ENCODE measurements at places on chromosomes 5 and 9.

- peak; percentile 83 for DNase-seq
Observed at GRCh38 chr5:132225165-132226032, 2.3 kb downstream of the P4HA2 start.

DNA sequence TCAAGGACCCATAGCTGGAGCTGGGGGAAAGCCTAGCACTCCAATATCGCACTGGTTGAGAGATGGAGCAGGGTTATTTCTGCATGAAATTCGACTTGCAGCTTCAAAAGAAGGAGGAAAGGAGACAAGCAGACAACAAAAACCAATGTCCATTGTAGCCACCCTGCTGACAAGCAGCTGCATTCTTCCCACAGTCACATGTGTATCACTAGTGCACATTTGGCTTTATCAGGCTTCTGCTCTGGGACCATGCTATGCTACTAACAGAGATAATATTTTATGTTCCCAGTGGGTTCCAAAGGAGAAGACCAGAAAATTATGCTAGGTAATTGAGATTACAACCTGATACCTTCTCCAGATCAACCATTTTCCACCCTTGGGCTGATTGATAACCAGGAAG is 59.7 kb downstream of the MFAP3 start:
- no peak for DNase-seq

- no peak for DNase-seq
Observed at GRCh38 chr5:82811490-82811889, 265.7 kb downstream of the TMEM167A start.

GRCh38 chr5:176700239-176700847 is 53.1 kb downstream of the TSPAN17 start:
- no peak for DNase-seq

DNA sequence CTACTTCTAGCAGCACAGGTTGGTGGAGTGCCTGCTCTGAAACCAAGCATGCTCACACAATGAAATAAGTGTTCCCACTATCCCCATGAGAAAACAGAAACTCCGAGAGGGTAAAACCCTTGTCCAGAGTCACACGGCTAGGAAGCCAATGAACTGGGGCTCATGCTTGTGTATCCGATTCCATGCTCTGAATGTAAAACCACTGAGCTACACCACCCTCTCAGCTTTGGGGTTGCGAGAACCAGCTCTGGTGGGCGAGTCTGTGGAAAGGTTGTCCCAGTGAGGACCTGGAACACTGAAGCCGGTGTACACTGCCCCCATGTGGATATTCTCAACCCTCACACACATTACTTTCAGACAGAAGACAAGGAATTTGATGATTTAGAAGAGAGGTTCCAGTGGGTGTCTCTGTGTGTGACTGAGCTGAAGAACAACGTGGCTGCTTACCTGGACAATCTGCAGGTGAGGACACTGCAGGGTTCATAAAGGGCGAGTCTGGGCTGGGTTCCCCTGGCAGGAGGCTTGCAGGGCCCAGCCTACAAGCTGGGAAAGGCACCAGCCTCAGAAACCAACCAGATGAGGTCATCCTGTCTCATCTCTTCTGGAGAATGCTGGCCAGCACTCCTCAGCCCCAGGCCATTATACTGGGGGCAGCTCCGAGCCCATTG is 37.4 kb downstream of the ARHGEF37 start:
- DNase-seq, result no peak

DNA sequence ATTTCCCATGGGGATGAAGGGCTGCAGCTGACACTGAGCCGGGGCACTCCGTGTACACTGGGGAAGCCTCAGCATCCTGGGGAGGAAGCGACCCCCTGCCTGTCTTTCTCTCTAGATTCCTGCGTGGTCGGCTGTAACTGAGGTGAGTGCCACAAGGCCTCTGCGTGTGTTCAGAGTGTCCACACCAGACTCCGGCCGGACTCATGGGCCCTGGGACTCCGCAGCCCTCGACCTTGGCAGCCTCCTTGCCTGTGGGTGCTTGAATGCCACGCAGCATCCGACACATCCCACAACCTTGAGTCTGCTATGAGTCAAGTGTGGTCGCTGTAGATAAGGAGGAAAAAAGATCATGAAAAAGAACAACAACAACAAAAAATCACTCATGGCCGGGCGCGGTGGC is 23.4 kb downstream of the PAEP start:
- no peak for DNase-seq

DNA sequence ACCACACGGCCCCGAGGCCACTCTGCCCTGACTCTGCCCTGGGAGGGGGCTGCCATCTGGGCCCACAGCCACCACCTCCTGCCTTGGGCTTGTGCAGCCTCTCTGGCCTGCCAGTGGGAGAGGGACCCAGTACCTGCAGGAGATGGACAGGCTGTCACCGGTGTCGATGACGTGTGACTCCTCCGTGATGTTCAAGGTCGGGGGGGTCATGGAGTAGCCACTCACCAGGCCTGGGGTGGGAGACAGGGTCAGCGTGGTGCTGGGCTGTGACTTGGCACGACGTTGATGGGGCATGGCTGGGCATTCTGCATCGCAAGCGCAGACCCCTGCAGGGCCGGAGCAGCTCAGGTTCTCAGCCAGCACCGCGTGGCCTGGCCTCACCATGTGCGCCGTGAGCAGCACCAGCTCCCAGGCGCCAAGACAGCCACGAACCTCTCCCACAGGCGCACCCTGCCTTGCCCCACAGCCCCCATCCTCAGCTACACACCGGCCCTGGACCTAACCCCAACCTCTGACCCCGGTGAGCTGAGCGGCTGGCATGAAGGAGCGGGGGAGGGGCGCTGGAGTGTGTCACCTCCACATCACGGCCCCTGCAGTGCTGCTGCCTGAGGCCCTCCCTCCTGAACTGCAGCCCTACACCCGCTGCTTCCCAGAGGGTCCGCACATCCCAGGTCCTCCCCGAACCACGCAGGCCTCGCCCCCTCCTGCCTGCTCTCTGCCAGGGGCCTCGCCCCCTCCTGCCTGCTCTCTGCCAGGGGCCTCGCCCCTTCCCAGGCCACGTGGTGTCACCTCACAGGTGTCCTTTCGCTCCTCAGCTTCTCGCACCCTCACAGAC is 17.6 kb downstream of the FLT4 start:
- no peak for DNase-seq

- DNase-seq, result peak; percentile 11
Observed at GRCh38 chr5:114412510-114413171, 50.8 kb downstream of the KCNN2 start.

DNA sequence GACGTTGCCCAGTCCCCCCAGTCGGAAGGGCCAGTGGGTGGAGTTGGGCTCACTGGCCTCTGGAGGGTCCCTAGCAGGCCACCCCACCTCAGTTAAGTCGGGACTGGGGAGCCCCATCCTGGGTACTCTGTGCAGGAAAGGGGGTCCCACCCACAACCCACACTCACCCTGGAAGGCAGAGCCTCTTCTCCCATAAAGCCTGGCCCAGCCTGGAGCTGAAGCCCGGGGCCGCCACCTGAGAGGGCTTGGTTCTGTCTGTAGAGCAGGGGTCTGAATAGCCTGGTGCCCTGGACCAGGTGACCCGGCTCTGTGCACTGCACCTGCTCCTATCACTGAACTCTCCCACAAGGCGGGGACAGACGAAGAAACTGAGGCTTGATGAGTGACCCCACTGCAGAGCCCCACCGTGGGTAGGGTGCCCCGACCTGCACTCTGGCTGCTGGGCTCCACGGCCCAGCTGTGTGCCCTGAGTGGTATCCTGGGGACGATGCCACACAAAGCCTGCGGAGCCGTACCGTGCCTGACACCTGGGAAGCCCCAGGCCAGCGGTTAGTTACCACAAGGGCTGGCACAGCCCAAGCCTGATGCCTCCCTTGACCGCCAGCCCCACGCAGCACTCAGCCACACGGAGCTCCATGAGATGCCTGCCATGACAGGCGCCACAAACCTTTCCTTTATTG is 7.3 kb downstream of the PTGES2 start:
- no peak for DNase-seq

DNA sequence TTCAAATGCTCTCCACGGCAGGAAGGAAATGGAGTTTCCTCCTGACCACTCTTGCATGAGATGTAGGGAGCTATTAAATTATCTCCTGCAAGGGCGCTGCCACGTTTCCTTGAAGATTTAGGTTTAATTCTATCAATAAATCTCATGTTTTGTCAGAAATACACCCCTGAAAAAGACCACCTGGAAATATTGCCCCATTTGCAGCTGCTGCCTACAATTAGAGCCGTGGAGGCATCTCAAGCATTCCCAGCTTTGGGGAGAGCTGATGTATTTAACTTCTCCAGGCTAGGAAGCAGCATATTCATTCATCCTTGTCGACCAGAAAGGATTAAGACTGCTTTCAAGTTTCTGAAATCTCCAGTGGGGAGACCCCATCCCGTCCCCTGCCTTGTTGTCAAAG is 40.5 kb downstream of the CCNJL start:
- DNase-seq, result no peak

DNA sequence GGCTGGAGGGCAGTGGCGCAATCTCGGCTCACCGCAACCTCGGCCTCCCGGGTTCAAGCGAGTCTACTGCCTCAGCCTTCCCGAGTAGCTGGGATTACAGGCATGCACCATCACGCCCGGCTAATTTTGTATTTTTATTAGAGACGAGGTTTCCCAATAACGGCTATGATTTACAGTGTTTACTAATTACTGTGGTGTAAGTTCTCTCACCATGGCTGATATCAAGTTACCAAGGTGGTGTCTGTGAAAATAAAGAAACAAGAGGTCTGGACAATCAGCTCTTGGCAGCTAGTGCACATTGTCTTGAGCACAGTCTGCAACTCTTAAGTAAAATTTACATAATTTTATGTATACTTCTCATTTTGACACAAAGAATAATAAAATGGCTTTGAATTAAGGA is 385.5 kb upstream of the COX7C start:
- DNase-seq, result no peak

GRCh38 chr9:95284162-95285080 is 33.1 kb downstream of the FANCC start:
- DNase-seq, result peak; percentile 71

GRCh38 chr9:113525831-113526230 is 62.3 kb downstream of the RGS3 start:
- DNase-seq, result no peak

DNA sequence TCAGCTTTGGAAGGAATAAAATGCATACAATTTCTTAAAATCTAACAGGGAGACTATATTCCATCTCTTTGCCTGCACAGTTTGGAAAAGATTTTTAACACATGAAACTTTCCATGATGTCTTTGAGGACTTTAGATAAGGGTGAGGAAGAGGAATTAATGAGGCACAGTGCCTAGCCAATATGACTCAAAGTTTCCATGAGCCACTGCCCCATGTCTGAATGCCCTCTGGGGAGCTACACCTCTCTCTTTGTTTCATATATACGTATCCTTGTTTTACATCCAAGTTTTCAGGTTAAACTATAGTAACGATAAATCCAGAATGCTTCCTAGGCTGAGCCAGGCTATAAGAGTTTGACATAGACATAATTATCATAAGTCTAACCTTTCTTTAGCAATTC is 349.3 kb upstream of the TLE4 start:
- DNase-seq, result no peak

- no peak for DNase-seq
Observed at GRCh38 chr5:93226202-93226735, 354.8 kb downstream of the NR2F1-AS1 start.

- no peak for DNase-seq
Observed at GRCh38 chr5:12019306-12019705, 115.1 kb upstream of the CTNND2 start.

DNA sequence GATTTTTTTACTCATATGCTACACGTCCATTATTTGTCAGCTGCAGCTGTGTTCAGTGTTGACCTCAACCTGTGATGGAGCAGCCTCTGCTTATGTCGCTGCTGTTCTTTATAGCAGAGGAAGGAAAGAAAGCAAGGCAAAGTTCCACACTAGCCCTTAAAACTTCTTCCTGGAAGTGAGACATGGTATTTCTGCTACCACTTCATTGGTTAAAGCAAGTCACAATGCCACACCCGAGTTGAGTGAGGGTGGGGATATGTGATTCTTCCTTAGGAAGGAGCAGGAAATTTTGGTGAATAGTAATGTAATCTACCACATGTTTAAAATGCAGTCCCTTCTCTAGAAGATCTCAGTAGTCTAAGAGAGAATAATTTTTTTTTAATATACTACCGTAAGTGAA is 224.8 kb upstream of the DMRT1 start:
- no peak for DNase-seq

DNA sequence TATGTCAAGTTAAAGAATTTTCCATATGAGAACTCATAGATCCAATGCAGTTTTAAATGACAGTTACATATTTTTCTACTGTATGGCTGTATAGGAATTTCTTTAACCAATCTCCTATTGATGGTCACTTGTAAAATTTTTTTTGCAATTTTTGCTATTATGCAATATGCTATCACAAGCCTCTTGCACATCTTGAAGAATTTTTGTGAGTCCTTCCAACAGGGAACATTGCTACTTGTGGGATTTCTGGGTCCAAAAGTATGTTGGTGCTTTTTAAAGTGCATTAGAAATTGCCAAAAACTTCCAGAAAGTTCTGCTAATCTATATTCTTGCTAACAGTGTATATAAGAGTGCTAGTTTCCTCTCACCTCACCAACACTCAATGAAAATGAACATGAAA is 65.1 kb downstream of the NPR3 start:
- DNase-seq, result no peak

DNA sequence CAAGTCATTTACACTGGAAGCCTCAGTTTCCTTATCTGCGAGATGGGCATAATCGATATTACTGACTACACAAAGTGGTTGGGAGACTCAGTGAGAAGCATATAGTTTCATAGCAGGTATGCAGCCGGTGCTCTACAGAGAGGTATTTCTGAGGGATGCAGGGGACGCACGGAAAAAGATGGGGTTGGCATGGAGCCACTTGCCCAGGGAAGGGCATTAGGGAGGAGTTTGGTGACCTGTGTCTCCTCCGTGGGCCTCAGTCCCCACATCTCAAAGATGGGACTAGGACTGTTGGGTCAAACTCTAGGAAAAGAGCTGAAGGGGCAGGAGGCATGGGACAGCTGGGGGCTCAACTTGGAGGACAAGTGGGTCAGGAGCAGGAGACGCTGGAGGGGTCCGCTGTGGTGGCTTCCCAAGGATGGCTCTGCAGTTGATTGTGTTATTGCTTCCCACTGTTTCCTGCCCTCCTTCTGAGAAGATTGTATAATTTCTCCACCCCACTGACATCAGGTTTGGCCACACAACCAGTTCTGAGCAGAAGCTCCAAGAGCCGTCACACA is 158.6 kb upstream of the ALDH1B1 start:
- no peak for DNase-seq

DNA sequence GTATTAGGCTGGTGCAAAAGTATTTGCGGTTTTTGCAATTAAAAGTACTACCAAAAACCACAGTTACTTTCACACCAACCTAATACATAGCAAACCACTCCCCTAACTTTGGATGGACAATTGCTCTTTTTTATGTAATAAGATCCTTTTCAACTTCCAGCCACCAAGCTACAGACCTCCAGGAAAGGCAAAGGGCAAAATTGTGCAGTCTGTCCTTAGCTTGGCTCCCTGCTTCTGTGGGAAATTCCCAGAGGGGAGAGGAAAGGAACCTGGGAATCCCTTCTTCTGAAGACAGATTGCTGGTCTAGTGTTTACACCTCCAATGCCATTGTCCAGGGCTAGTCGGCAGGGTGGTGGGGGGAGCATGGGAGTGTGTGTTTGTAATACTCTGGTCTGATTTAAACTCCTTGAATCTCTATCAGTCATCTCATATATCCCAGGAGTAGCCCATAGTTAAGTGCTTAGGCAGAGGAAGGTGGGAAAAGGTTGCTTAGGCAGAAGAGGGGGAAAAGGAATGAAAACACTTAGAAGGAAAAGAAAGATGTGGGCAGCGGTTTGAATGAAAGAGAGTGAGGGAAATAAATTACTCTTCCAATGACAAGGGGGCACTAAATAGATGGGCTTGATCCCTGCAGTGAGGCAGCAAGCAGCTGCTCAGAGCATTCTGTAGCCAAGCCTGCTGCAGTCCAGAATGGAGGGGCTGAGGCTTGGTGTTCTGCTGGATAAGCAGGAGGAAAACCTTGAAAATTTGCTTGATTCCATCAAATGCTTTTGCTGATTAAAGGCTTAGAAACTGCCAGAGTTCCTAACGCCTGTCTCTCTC is 86.9 kb upstream of the MAP1B start:
- no peak for DNase-seq
